Mammary epithelial cell (primary cell): ENCODE measurements at places on chromosomes 6 and 20.

GRCh38 chr6:149680503-149680902, 32.0 kb upstream of the KATNA1 start:
- no peak for DNase-seq

GRCh38 chr20:61134296-61135030, 117.6 kb upstream of the CDH4 start:
- no peak for DNase-seq

GRCh38 chr6:118101220-118101619, 194.2 kb downstream of the SLC35F1 start:
- DNase-seq: no peak

DNA sequence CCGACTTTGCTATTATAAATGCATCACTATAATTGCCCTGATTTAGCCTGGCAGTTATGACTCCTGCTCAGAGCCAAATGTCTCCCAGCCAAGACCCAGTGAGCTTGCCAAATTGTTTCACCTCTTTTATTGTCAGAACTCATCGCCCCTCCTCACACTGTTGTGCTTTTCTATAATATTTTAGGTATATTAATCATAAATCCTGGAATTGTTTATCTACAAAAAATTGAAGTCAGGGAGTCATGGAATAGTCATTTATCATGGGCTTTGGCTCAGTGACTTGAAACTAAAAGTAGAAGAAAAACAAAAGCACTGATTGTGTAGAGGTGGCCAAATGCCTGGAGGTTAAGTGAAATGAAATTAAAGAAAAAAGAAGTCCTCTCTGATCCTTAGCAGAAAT, 85.6 kb downstream of the PFDN4 start:
- no peak for DNase-seq

DNA sequence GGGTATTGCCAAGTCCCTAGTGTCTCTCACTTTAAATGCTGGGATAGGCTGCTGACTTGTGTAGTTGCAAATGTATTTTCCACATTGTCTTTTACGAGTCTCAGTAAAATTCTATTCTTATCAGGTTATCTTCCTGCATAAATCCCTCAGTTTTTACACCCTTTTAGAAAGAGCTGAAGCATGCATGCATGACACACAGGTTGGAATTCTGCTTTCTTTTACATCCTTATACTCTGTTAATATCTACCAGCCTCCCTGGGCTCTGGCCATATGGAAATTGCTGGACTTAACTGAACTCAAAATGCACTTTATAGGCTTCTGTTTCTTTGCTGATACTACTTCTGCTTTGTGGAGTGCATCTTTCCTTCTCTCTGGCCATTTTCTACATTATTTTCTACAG, 477.4 kb downstream of the FRK start:
- DNase-seq: no peak
